ENCODE measurements at places on chromosomes 1 and 21.

GRCh38 chr1:10803971-10804820 is 7.8 kb upstream of the CASZ1 start:
- DNase-seq = no peak

DNA sequence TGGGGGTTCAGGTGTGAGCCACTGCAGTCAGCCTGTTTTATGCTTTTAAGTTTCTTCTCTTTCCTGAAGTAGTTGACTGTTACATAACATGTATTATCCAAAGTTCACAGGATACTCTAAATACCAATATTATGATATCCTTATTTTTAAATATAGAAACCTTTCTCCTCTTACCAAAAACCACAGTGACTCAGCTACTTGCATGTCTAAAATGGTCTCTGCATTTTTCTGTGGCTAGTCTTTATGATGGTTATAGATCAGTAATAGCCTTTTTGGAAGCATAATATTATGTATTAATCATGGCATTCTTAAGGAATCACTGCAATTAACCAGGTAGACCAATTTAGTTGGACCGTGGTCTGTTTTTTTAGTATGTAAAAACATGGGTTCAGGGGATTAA is 210.8 kb upstream of the CACYBP start:
- no peak for DNase-seq

GRCh38 chr1:151822404-151822803 is 9.2 kb downstream of the RORC start:
- no peak for DNase-seq

DNA sequence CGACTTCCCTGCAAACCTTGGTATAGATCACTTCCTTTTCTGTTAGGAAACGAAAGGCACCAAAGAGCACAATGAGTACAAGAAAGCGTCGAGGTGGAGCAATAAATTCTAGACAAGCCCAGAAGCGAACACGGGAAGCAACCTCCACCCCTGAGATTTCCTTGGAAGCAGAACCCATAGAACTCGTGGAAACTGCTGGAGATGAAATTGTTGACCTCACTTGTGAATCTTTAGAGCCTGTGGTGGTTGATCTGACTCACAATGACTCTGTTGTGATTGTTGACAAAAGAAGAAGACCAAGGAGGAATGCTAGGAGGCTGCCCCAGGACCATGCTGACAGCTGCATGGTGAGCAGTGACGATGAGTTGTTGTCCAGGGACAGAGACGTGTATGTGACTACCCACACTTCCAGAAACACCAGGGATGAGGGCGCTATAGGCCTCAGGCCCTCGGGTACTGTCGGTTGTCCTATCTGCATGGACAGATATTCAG is 18.5 kb downstream of the FAM89A start:
- no peak for DNase-seq

DNA sequence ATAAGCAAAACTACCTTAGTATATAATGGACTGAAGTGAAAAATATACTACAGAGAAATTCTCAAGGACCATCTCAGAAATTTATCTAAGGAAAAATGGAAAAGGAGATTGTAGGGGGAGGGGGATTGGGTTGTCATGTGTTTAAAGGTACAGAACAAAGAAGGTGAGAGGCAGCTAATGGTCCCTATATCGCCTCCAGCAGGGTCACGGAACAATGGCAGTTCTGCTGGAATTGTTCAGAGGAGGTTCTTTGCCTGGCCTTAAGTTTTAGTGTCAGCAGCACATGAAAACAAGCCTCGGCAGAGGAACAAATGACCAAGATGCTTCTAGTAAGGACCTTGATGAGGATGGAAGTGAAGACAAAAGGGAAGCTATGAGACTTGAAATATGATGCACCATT is 42.0 kb upstream of the RGS2 start:
- DNase-seq = no peak

DNA sequence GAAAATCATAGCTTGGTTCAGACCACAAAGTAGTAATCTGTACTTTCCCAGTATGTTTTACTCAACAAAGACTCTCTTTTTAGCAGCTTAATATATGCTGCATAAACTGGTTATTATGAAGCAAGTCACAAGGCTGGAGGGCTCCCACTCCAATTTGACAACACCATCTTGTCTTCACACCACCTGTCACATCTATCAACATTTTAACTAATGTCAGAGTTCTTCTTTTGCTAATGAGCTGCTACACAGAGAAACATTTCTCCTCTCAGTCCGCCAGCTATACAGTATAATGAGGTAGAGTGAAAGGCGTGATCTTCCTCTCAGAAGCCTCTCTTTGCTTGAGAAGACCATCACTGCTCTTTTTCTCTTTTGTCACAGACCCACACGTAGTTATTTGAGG is 230.1 kb downstream of the BARHL2 start:
- DNase-seq = no peak

DNA sequence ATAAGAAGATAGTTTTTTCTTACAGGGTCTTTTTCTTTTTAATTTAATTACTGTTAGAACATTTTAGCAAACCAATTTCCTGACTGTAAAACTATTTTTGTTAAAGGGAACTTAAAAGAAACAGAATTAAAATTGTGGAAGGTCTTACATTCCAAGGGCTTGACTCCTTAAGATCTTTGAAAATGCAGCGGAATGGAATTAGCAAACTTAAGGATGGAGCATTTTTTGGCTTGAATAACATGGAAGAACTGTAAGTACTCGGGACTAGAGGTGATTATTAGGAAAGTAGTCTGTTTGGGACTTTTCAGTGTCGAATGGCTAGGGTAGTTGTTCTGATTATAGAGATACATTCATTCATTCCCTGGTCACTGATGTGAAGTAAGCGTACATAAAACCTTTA is 21.5 kb downstream of the LRIG2 start:
- no peak for DNase-seq

DNA sequence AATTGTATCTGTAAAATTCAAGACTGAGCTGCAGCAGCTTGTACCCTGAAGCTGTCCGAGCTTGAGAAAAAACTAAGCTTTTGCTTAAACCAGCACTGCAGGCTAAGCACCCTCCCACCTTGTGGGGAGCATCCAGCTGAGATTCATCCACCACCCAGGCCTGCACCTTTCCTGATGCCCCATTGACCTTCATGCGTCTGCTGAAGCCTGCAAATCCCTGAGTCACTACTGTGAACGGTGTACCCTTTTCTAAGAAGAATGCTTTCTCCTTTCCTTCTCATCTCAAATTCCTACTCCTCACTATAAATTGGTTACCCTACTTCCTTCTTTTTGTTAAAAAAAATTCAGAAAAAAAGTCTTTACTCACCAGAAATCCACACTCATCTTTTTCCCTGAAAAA is 90.9 kb upstream of the RGS18 start:
- no peak for DNase-seq

DNA sequence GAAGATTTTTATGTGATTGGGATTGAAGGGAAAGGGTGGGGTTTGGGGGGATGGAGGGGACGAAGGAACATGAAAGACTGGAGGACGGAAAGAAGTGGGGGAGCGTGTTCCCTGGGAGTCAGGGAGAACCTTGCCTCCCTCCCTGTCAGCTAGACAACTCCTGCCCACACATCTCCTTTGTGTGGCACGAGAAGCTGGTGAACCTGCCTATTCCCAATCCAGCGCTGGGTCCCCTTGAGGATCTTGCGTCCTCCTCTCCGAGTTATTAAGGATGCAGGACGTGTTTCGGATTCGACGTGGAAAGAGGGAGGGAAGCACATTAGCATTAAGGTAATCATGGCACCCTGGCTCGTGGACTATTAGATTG is 1.4 kb downstream of the LRRC7 start:
- no peak for DNase-seq

GRCh38 chr1:57833296-57833695 is 409.4 kb upstream of the DAB1 start:
- no peak for DNase-seq

GRCh38 chr1:84174051-84174556 is 30.0 kb downstream of the PRKACB start:
- no peak for DNase-seq

GRCh38 chr1:182525342-182525741 is 63.7 kb downstream of the RNASEL start:
- no peak for DNase-seq

GRCh38 chr1:161059293-161059692 is 10.4 kb downstream of the ARHGAP30 start:
- DNase-seq = no peak

DNA sequence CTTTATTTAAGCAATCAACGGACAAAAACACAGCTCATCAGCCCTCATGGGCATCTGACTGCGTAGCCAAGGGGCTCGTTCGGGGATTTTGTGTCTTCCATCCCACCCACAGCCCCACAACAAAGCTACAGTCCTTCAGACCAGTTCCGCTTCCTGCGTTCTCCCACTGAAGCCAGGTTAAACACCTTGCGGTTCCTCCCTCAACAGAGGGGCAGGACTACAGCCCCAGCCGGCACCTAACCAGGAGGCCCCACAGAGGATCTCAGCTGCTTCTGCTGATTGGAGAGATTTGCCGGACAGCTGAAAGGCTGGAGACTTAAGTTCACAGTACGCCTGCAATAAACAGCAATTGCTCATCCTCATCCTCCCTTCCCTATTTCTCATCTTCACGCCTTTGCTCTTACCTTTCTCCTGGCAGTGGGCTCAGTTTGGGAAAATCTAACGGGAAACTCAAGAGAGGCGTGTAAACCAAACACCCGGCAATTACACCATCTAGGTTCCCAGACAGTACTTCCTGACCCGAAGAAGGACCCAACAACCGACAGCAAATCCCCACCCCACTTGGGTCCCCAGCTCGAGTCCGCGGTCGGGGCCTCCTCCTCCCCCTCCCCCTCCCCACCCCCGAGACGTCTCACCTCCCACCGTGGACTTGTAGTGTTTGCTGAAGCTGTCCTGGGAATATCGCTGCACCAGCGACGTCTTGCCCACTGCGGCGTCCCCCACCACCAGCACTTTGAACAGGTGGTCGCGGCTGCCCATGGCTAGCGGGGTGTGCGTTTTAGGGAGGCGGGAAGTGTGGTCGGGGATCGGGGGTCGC is 876 bp downstream of the RAB29 start:
- DNase-seq = peak; percentile 45

GRCh38 chr1:206662396-206663092 is 22.2 kb upstream of the MAPKAPK2 start:
- no peak for DNase-seq

- no peak for DNase-seq
Observed at GRCh38 chr1:236154671-236155398, 12.5 kb downstream of the GPR137B start.

DNA sequence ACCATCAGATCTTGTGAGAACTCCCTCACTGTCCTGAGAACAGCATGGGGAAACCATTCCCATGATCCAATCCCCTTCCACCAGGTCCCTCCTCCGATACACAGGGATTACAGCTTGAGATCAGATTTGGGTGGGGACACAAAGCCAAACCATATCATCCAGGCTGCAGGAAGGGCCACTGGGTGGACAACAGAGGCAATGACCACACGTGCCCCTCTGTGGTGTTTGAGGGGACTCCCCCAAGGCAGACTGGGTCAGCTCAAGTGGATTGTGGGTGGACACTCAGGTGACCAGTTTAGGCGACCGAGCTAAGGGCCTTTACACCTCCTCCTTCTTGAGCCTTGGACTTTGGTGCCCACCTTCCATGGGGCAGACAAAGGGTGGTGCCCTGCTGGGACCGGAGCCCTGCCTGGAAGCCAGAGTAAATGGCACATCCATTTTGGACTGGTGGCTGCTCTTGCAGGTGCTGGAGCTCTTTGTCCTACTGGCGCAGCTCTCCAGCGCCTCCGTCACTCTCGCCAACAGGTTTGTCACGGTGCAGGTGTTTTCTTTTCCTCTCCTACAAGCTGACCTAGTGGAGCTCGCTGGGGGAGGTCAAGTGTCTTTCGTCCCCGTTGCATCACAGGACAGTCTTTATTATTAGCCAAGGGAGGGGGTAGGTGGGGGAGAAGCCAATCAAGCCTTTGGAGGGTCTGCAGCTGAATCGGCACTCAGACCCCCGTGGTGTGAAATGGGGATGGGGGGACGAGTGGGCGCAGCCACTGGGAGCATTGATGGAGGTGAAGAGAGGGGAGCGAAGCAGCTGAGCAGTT is 37.6 kb downstream of the CRYAA start:
- peak; percentile 9 for DNase-seq

DNA sequence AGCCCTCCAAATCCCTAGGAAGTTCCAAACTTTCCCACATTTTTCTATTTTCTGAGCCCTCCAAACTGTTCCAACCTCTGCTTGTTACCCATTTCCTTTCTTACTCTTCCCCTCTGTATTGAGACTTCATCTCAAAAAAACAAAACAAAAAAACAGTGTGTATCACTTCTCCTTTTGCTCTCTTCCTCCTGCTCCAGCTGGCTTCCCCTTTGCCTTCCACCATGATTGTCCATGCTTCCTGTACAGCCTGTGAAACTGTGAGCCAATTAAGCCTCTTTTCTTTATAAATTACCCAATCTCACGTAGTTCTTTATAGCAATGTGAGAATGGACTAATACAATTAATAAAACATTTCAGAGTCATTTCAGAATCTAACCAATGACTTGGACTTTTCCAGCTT is 69.6 kb upstream of the KRTAP19-8 start:
- DNase-seq = no peak

DNA sequence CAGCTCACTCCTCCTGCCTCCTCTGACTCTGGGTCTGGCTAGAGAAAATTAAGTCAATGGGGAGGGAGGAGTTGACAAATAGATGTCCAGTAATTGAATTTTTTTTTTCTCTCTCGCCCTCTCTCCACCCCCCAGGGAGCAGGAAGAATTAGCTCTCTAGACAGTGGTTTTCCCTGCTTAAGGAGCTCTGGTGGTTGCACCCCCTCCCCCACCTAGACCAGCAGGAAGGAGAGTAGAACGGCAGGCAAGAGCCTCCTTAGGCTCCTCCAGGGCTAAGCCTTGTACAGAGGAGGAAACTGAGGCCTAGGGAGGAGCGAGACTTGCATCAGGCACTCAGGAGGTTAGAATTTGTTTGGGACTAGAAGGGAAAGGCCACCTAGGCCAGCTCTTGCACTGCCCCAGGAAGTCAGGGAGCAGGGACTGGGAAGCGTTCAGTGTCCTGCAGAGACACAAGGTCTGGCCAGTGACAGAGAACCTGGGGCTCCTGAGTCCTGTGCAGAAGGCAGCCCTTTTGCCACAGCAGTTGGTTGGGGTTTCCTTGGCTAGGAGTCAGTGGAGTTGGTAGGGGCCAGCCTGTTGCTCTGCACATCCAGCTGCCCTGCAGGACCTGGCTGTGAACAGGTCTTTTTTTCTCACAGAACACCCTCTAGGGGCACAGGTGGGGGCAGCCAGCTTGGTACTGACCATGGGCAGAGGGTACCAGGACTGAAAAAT is 49.5 kb upstream of the ACOT11 start:
- no peak for DNase-seq

DNA sequence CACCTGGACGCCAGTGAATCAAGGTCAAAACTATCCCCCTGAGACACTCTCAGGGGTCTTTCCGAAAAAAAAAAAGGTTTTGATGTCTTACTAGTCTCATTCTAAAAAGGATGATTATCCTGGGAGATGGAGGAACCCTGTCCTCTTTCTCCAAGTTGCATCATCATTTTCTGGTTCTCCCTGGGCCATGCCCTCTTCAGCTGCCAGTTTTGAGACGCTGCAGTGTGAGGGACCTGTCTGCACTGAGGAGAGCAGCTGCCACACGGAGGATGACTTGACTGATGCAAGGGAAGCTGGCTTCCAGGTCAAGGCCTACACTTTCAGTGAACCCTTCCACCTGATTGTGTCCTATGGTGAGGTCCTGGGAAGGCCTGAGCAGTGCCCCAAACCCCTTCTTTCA is 3.5 kb downstream of the FCRLA start:
- DNase-seq = no peak

Measured in activated CD4-positive, alpha-beta memory T cell treated with anti-CD3 and anti-CD28 coated beads, Interleukin-2, amount 10 ng/mL, durations not matched to agents 7 days and 5 days (primary cell).